ENCODE measurements at places on chromosomes 11 and 22. TPM values are rescaled to one million over a fixed set of nuclear protein-coding genes. Genes with fewer than 3 reads are reported as not detected.

Gene TRIM6
- total RNA-seq: 0.23 TPM

Gene TTC28
- 0.72 TPM for total RNA-seq

Gene KIRREL3
- not detected for total RNA-seq

Gene OR52I1
- not detected for total RNA-seq

Gene SERPING1
- total RNA-seq: not detected

Gene OR52E8
- total RNA-seq: not detected

Gene YDJC
- 80.7 TPM for total RNA-seq

Gene PDGFD
- 0.11 TPM for total RNA-seq

Gene SLC6A5
- total RNA-seq: not detected

Gene SLC22A25
- total RNA-seq: not detected

Gene BRMS1
- 57.1 TPM for total RNA-seq

Gene POLD3
- total RNA-seq: 59.5 TPM

Gene KCNJ11
- 0.63 TPM for total RNA-seq

Gene C22orf42
- total RNA-seq: not detected

Gene UBQLNL
- not detected for total RNA-seq

Gene CHRNA10
- total RNA-seq: 1.3 TPM

Gene A4GALT
- total RNA-seq: not detected

Gene MS4A15
- not detected for total RNA-seq

Gene ADAMTS8
- total RNA-seq: not detected

Gene NAALADL1
- 11.2 TPM for total RNA-seq

Gene APLNR
- total RNA-seq: not detected

Gene VSIG10L2
- not detected for total RNA-seq

Gene PAK1
- 33.1 TPM for total RNA-seq

Gene TSGA10IP
- not detected for total RNA-seq

Gene APOL1
- total RNA-seq: 35.6 TPM

Gene UPK3A
- total RNA-seq: not detected
